ENCODE measurements at places on chromosomes 3 and 15. TPM values are rescaled to one million over a fixed set of nuclear protein-coding genes. Genes with fewer than 3 reads are reported as not detected.

Gene CGNL1
- total RNA-seq = 19.6 TPM

Gene PAQR9
- 10.7 TPM for total RNA-seq

Gene TERC
- total RNA-seq = 0.86 TPM

Gene CRELD1
- total RNA-seq = 60.1 TPM

Gene BOC
- total RNA-seq = 12.8 TPM

Gene TGM5
- not detected for total RNA-seq

Gene NR1I2
- 0.08 TPM for total RNA-seq

Gene MBNL1
- 178 TPM for total RNA-seq

- DNase-seq = no peak
Observed at GRCh38 chr15:80817901-80818300, 38.7 kb downstream of the CEMIP start.

DNA sequence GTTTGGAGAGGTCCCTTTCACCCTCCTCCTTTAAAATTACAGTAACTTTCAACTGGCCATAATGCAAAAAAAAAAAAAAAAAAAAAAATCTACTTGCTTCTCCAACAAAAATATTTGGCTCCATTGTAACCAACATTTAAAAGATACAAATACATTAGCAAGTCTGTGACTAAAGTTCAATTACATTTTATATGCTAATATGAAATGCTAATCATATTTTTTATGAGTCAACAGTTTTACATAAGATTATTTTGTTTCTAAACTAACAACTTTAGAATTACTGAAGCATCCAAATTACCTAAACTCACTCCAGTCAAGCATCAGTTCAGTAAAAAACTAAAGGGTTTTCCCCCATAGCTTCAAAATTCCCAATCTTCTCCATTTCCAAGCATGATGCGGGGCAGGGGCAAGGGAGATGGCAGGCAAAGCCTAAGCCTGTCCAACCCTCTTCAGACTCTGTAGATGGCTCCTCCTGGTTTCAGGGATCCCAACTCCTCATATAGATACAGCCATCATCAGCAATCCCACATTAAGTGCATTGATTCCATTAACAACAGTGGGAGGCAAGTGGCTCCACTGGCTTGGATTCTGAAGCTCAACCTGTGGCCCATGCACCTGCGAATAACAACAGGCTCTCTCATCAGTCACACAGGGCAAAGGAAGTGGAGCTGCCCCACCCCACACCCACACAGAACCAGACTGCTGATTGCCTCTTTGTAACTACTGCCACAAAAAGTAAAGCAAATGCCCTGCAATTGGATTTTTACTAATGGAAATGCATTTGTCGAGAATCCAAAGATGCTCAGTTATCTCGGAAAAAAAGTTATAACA lies 15.0 kb downstream of the SFMBT1 start:
- no peak for DNase-seq

GRCh38 chr3:137032465-137033120 lies 74.8 kb downstream of the IL20RB start:
- peak; percentile 90 for DNase-seq

GRCh38 chr15:69781411-69782125 lies 316.1 kb downstream of the TLE3 start:
- no peak for DNase-seq

DNA sequence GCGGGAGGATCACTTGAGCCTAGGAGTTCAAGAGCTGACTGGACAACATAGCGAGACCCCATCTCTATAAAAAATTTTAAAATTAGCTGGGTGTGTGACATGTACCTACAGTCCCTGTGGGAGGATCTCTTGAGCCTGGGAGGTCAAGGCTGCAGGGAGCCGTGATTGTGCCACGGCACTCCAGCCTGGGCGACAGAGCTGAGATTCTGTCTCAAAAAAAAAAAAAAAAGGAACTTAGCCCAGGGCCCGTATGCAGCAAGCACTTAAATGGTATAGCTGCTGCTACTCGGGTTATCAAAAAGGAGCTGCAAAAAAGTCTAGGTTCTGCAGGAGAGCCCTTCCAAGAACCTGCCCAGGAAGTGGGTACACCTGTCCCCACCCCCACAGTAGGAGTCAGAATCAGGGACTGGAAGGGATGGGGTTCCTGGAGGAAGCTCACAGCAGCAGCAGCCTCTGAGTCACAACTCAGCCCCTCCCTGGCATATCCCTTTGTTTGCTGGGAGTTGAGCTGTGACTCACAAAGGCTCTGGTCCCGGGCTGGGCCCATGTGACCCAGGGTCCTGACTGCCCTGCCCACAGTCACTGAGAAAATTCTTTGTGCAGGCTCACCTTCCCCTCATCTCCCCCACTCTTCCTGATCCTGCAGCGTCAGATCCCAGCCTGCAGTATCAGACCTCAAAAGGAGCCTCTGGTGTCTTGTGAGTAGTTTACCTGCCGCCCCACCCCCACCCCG lies at the start of gene SPATA12:
SPATA12 (plus strand) TSS at position 576 of the 733 bp plus-strand sequence. CDS start 13,031 bp downstream, outside the sequence.
- DNase-seq = peak; percentile 84

GRCh38 chr15:64847448-64847847 lies 5.7 kb downstream of the PLEKHO2 start:
- no peak for DNase-seq

GRCh38 chr3:188789251-188789650 lies 382.5 kb upstream of the TPRG1 start:
- DNase-seq = no peak

DNA sequence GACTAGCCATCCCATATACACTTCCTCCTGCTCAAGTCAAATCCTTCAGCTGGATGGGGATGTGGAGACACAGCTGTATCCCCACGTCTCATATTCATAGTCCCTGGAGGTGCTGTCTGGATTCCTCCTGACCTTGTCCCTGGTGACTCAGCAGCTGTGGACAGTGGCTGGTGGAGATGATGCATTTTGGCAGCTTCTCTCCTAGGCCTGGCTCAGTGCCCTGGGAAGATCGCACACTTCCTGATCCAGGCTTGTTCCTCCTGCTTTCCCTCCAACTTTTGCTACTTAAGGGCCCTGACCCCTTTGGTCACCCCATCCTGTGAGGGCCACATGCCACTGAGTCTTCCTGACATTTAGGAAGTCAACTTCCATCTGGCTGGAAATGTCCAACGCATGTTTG lies 44.4 kb downstream of the ADAMTSL3 start:
- DNase-seq = peak; percentile 81

GRCh38 chr3:54087581-54088410 lies 34.6 kb upstream of the CACNA2D3 start:
- no peak for DNase-seq

DNA sequence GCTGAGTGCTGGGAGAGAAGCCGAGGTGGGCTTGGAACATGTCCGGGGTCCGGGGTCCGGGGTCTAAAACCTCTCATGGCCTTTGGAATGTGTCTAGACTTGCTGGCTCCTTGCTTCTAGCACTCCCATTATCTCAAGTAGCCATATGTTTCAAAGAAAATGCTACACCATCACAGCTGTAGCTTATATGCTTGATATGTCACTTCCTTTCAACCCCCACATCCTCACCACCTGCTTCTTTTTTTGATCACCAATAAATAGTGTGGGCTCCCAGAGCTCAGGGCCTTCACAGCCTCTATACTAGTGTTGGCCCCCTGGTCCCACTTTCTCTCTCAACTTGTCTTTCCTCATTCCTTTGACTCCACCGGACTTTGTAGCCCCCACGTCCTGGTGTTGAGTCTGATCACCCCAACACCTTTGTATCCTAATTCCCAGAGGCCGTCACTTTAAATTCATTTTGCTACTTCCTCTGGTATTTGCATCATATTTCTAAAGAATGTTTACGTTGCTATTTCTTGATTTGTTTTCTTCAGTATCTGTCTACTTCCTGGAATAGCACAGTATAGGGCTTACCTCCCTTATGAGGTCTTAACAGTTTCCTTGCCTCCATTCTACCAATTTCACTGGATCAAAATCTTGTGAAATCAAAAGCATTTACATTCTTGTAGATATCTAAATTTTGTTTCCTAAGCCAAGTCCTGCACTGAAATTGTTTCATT lies 71.9 kb upstream of the CHRNB4 start:
- peak; percentile 38 for DNase-seq

- no peak for DNase-seq
Observed at GRCh38 chr15:56677271-56677670, 56.0 kb downstream of the ZNF280D start.

DNA sequence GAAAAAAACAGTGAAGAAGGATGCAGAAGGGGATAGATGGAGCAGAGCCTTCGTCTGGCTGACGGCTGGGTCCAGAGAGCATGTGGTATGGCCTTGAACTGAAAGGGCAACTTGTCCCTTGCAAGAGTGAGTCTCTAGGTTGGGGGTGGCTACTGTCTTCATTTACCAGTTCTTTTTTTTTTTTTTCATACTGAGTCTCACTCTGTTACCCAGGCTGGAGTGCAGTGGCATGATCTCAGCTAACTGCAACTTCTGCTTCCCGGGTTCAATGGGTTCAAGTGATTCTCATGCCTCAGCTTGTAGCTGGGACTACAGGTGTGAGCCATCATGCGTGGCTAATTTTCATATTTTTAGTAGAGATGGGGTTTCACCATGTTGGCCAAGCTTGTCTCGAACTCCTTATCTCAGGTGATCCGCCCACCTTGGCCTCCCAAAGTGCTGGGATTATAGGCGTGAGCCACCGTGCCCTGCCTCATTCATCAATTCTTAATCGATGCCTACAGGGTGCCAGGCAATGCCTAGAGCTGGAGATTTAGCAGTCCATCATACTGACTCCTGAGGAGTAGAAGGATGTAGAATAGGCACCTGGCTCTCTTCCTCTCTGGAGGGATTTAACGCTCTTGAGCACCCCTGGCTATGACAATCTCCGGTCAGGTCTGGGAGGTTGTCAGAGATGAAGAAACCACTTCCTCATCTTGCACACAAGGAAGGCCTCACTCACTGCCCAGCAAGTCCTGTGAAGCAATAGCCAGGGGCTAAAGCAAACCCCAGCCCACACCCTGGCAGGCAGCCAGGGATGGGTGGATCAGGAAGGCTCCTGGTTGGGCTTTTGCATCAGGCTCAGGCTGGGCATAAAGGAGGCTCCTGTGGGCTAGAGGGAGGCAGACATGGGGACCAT lies at the start of gene CAMP:
CAMP (plus strand) TSS at position 880 of the 898 bp plus-strand sequence; CDS start at position 897, 17 bp downstream.
- DNase-seq = peak; percentile 92

DNA sequence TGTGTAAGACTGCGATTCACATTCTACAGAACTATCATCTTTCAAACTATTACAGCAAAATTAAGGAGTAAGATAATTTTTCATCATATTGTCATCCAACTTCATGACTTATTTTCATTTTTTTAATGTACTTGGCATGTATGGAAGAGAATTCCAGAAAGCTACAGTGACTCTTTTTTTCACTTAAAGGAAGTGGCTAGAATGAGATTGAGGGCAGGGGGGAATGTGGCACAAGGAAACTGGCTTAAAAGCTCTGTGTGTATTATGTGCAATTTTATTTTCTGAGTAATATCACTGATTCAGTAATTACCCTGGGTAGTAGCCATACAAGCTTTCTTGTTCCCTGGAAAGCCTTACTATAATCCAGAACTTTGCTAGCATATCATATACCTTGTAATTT lies 94.6 kb downstream of the FILIP1L start:
- DNase-seq = no peak

DNA sequence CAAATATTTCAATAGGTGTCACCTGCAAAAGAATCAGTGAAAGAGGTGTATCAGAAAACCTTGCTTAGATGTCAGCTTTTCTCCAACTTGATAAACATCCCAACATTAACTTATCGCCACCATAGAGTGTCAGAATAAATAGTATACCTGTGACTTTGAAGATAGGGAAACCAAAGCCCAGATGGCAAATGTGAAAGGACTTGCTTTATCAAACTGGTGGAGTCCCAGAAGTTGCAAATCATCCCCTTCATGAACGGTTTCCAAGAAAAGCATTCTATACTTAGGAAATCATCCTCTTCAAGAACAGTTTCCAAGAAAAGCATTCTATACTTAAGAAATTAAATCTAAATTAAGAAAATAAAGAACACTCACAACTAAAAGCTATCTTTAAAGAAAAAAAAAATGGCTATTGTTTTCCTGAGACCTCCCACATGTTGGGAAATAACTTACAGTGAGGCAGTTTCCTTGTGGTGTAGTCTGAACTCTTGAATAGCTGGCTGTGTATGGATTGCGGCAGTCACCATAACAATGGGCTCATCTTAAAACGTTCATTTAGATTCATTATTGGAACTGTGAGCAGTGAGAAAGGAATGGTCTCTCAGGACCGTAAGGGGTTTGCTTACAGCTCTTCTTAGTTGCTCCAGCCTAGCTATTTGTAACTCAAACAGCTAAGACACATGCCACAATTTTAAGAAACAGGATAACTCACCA lies 56.5 kb downstream of the GHSR start:
- no peak for DNase-seq

GRCh38 chr15:58066042-58066867 lies 744 bp upstream of the ALDH1A2 start:
- DNase-seq = peak; percentile 87
